ENCODE measurements at places on chromosomes 7 and 10. TPM values are rescaled to one million over a fixed set of nuclear protein-coding genes. Genes with fewer than 3 reads are reported as not detected.

- no peaks in the 10 kb centered on the region for H3K27me3 ChIP-seq
- DNase-seq = no peak
- peak overlapping the region; percentile 12 for H3K27ac ChIP-seq
- H3K4me1 ChIP-seq = peaks cover 66% of the 10 kb centered on the region
Observed at GRCh38 chr7:140155428-140155827, 21.4 kb downstream of the KDM7A start.

The PPP1R3A gene
- total RNA-seq = not detected

The ASB4 gene
- total RNA-seq = not detected

- H3K4me3 ChIP-seq = peak overlapping the region; percentile 62
- H3K4me1 ChIP-seq = peaks cover 30% of the 10 kb centered on the region
- H3K27me3 ChIP-seq = peaks cover 2% of the 10 kb centered on the region
- no peak for DNase-seq
- peak overlapping the region; percentile 82 for H3K27ac ChIP-seq
- H3K36me3 ChIP-seq = no peaks in the 10 kb centered on the region
Observed at GRCh38 chr10:13831711-13832141, 245.0 kb downstream of the PRPF18 start.

The EN2 gene
- total RNA-seq = not detected

- H3K27me3 ChIP-seq = peaks cover 2% of the 10 kb centered on the region
- DNase-seq = no peak
- no peaks in the 10 kb centered on the region for H3K36me3 ChIP-seq
- H3K4me3 ChIP-seq = no peak overlapping the region
- no peak overlapping the region for H3K27ac ChIP-seq
Observed at GRCh38 chr10:116777006-116777405, 34.6 kb upstream of the HSPA12A start.

- H3K36me3 ChIP-seq = no peaks in the 10 kb centered on the region
- DNase-seq = no peak
- no peak overlapping the region for H3K4me3 ChIP-seq
Observed at GRCh38 chr10:43227911-43228782, 38.7 kb downstream of the RASGEF1A start.

DNA sequence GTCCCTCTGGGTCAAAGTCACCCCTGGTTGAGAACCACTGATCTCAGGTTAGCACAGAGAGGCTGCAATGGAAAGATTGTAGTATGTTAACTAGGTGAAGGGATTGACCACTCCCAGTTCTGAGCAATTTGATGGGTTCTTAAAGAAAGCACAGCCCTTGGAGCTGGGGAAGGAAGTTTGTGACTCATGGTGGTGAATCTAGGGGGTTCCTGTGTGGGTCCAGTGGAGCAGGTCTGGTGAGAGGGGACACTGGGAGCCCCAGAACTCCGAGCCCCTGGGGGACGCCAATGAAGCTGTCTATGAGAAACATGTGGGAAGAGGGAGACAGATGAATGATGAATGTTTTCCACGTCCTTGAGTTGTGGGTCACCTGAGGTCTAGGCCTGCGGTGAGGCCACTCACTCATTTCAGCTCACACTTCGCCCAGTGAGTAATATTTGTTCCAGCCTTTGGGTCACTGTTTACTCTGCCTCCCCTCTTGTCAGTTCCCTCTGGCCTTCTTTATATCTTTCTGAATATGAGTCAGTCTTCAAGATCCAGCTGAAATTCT, 341.9 kb downstream of the LRMDA start:
- H3K27me3 ChIP-seq = peaks cover 1% of the 10 kb centered on the region
- DNase-seq = no peak
- no peak overlapping the region for H3K4me3 ChIP-seq
- no peak overlapping the region for H3K27ac ChIP-seq

DNA sequence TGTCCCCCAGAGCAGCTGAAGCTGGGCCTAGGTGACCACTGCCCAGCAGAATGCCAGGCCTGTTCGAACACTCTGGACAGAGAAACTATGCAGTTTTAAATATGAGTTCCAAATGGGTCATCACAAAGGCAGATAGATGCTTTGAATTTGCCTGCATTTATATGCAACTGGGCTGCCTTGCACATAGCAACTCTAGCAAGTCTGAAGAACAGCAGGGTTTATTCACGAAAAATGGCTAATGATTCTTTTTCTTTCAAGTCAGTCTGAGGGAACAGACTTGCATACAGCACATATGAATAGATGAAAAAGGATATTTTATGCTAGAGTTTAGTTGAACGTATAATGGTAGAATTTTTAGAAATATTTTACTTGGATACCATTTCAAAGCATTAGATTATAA, 68.5 kb downstream of the SLC35B4 start:
- no peak for DNase-seq
- H3K4me3 ChIP-seq = no peak overlapping the region
- H3K27ac ChIP-seq = no peak overlapping the region
- no peaks in the 10 kb centered on the region for H3K4me1 ChIP-seq

GRCh38 chr7:57400531-57401155, 49.3 kb upstream of the ZNF716 start:
- H3K27ac ChIP-seq = no peak overlapping the region
- no peaks in the 10 kb centered on the region for H3K27me3 ChIP-seq
- H3K4me3 ChIP-seq = no peak overlapping the region
- no peaks in the 10 kb centered on the region for H3K36me3 ChIP-seq
- no peak for DNase-seq

GRCh38 chr10:100470367-100470766, 7.6 kb downstream of the WNT8B start:
- H3K27me3 ChIP-seq = peaks cover 34% of the 10 kb centered on the region
- no peaks in the 10 kb centered on the region for H3K4me1 ChIP-seq
- H3K27ac ChIP-seq = no peak overlapping the region
- no peak for DNase-seq
- H3K4me3 ChIP-seq = no peak overlapping the region
- no peaks in the 10 kb centered on the region for H3K36me3 ChIP-seq

The HOXA1 gene
- total RNA-seq = 0.55 TPM

DNA sequence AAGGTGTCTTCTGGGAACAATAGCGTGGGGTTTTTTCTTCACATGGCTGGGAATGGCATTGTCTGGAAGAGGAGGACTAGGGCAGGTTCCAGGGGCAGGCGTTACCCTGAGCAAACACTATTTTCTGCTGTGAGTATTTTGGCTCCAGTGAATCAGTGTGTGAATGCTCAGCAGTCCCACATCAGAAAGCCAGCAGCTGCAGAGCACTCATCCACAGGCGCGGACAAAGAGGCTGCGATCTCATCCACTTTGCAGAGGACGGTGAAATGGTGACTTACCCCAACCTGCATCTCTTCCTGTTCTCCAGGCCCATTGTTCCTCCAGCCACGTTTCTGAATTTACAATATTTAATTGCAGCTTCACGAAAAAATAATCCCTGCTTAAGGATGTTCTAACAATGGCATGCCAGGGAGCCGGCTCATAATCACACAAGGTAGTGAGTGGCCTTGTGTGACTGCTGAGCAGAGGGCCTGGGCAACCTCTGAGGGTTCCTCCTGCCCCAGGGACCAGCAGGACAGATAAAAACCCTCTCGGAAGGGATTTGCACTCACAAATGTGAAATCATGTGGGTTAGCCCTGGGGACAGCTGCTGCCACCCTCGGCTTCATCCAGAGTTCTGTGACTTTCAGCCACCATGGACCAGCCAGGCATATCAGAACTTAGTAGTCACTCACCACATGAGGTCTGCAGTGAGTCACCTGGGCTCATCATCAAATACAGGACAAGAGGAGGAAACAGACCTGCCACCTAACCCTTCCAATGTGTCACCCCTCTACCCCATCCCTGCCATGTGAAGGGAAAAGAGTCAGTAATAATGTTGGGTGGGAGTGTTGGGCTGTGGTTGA, 65.0 kb upstream of the EN2 start:
- no peaks in the 10 kb centered on the region for H3K4me1 ChIP-seq
- no peaks in the 10 kb centered on the region for H3K36me3 ChIP-seq
- no peak overlapping the region for H3K27ac ChIP-seq
- DNase-seq = no peak
- H3K27me3 ChIP-seq = peaks cover 28% of the 10 kb centered on the region

- H3K27ac ChIP-seq = no peak overlapping the region
- no peaks in the 10 kb centered on the region for H3K4me1 ChIP-seq
- H3K27me3 ChIP-seq = no peaks in the 10 kb centered on the region
- no peaks in the 10 kb centered on the region for H3K36me3 ChIP-seq
Observed at GRCh38 chr7:91533996-91534395, 269.8 kb downstream of the FZD1 start.

The UNCX gene
- not detected for total RNA-seq

The FMC1 gene
- total RNA-seq = 11.8 TPM

The PNLIPRP3 gene
- total RNA-seq = not detected

- H3K27me3 ChIP-seq = no peaks in the 10 kb centered on the region
- H3K4me3 ChIP-seq = no peak overlapping the region
- H3K4me1 ChIP-seq = no peaks in the 10 kb centered on the region
- peaks cover 41% of the 10 kb centered on the region for H3K36me3 ChIP-seq
Observed at GRCh38 chr7:156725073-156725472, 84.5 kb downstream of the RNF32 start.

The TPK1 gene
- 20.0 TPM for total RNA-seq

- peaks cover 19% of the 10 kb centered on the region for H3K4me1 ChIP-seq
- H3K27ac ChIP-seq = no peak overlapping the region
- no peak for DNase-seq
- no peaks in the 10 kb centered on the region for H3K27me3 ChIP-seq
- no peak overlapping the region for H3K4me3 ChIP-seq
Observed at GRCh38 chr10:77004917-77005564, 632.6 kb downstream of the KCNMA1 start.

GRCh38 chr7:94338921-94339371, 55.7 kb upstream of the COL1A2 start:
- no peaks in the 10 kb centered on the region for H3K36me3 ChIP-seq
- no peak overlapping the region for H3K27ac ChIP-seq
- H3K4me3 ChIP-seq = no peak overlapping the region
- no peak for DNase-seq

DNA sequence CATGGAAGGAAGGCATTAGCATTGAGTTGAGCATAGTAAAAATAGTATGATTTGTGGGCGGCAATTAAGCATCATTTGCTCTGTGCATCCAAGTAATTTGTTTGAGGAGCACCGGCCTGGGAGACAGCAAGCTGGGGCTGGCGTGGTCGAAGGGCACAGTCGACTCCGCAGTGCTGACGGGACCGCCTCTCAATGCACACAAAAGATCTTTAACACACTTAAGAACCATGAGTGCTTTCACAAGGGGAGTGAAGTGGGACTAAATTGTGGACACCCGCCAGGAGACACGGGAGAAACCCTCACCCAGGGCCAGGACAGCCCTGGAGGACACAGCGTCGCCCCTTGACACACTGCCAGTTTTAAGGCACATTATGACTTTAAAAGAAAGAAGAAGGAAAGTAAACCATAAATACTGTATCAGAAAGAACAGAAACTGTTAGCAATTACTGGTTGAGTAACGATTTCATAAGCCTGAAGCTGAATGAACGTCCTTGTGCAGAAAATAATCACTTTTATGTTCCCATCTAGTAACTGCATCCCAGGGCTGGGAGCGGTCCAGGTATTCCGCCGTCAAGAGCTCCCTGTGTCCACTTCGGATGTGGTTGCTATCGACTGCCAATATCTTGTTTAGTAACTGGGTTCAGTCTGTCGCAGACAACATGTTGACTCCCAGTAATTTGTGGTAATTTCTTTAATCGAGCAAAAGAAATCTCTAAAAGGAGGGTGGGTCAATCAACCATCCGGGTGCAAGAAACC, 102.1 kb downstream of the EBF3 start:
- H3K36me3 ChIP-seq = no peaks in the 10 kb centered on the region
- H3K4me3 ChIP-seq = no peak overlapping the region
- no peaks in the 10 kb centered on the region for H3K4me1 ChIP-seq
- no peak overlapping the region for H3K27ac ChIP-seq

GRCh38 chr7:1121476-1121875, 33.6 kb downstream of the GPER1 start:
- no peak for DNase-seq
- peaks cover 4% of the 10 kb centered on the region for H3K36me3 ChIP-seq
- H3K27ac ChIP-seq = no peak overlapping the region

- H3K36me3 ChIP-seq = peaks cover 41% of the 10 kb centered on the region
- no peak for DNase-seq
- H3K27me3 ChIP-seq = peaks cover 4% of the 10 kb centered on the region
- peak overlapping the region; percentile 76 for H3K27ac ChIP-seq
- H3K4me1 ChIP-seq = peaks cover 20% of the 10 kb centered on the region
Observed at GRCh38 chr10:43648095-43648397, 635 bp downstream of the ZNF32 start.

Data from activated B cell treated with CpG ODN at 0.5 μM for 24 hours (primary cell).